ENCODE measurements at places on chromosomes 4 and X.

DNA sequence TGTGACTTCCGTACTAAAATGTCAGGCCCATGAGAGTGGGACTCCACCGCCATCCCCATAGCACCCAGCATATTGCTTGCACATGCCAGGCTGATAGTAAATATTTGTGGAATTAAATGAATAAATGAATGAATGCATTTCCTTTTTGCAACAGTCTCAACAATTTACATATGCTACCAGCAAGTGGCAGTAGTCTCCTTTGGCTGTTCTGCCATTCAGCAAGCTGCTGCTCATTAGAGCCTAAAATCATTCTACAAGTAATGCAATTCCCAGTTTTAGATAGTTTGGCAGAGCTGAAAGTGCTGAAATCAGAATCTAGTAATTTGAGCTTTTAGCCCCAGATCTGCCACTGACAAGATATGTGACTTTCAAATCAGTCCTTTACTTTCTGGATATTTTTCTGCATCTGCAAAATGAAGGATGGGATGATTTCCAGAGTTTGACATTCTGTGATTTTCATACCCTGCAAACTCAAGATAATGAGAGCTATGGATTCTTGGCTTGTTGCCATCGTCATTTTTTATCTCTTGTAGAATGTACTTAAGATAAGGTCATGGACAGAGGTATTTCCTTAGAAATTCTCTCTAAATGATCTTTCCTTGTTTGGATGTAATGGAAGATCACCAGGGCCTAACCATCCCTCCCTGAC, 35.7 kb upstream of the INTS6L start:
- no peak for DNase-seq

- DNase-seq = no peak
These were observed 18.7 kb downstream of the RASGEF1B start for GRCh38 chr4:81453024-81453423.

GRCh38 chrX:116198810-116199209, 28.3 kb downstream of the AGTR2 start:
- no peak for DNase-seq

DNA sequence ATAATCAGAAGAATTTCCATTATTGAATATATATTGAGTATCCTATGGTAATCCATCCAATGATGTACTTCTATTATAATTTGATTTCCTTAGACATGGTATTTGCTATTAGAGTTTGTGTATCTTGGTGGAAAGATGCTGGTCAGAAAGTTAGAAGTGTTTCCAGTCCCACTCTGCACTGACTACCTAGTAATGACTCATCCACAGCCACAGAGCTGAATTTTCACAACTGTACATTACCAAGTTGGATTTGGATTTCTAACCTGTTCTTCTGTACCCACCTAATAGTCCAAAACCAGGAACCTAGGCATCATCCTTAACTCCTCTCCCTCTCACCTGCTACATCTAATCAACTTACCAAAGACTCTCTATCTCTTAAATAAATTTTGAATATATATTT, 145.4 kb downstream of the REELD1 start:
- DNase-seq = no peak

DNA sequence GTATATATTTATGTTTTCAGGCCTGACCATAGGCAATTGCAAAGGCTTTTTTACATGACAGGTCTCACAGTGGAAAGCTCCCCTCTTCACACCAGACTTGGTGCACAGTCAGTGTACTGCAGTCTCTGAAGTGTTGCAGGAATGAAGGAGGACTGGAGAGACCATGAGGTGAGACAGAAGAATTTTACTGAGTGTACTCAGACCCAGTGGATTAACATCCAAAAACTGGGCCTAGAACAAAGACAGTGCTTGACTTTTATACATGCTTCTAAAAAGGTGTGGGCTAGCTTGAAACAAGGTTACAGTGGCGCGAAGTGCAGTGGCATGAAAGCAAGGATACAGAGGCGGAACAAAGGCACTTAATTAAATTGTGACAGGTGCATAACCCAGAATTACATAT, 822.9 kb downstream of the RAPGEF2 start:
- DNase-seq = no peak

DNA sequence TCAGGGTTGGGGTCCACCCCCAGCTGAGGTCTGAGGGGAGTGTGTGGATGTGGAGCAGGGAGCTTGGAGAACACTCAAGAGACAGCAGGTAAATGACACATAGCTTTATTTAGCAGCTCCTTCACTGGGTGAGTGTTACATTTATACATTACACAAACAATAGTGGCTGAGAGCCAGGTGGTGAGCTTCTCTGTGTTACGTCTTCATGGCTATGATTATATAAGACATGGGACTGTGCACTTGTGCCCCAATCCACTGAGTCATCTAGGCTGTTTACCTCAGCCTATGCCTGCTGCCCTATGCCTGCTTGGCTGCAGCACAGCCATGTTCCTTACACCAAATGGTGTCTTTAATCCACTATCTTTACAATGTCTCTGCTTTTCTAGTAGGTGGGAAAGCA, 459.6 kb downstream of the AFF2 start:
- no peak for DNase-seq

DNA sequence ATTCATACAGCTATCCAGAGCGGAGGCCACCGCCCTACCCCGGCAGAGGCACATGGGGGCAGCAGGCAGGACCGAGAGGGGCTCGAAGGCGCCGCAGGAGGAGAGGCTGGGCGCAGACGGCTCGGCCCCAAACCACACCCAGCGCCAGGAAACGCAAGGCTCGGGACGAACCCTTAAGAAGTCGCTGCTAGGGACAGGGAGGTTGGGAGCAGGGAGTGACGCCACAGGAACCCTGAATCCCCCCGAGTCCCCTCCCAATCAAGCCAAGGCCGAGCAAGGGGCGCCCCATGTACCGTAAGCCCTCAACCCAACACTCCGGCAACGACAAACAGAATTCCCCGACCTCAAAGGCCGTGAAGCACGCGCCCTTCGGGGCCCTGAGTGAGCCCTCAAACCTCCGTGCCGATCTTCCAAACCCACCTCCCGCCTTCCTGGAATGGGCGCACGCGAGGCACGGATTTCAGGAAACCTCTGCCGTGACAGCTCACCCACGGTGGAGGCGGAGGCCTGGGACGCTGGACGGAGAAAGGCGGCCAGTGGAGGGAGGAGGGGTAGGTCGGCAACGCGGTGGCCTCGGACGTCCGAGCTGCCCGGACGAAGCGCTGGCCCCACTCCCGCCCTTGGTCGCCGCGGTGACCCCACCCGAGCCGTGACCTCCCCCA, 1.8 kb downstream of the ZFYVE28 start:
- no peak for DNase-seq

- no peak for DNase-seq
These were observed 20.7 kb downstream of the HHIP start for GRCh38 chr4:144666539-144667175.

- no peak for DNase-seq
These were observed 21.3 kb upstream of the GK2 start for GRCh38 chr4:79429113-79429903.

- no peak for DNase-seq
These were observed 12.2 kb upstream of the TMEM164 start for GRCh38 chrX:109990582-109991276.

GRCh38 chr4:118787844-118788380, 48.0 kb downstream of the SEC24D start:
- DNase-seq = no peak

GRCh38 chr4:98284640-98285046, 23.5 kb downstream of the RAP1GDS1 start:
- DNase-seq = no peak

GRCh38 chr4:168488869-168489274, 8.0 kb upstream of the PALLD start:
- no peak for DNase-seq

DNA sequence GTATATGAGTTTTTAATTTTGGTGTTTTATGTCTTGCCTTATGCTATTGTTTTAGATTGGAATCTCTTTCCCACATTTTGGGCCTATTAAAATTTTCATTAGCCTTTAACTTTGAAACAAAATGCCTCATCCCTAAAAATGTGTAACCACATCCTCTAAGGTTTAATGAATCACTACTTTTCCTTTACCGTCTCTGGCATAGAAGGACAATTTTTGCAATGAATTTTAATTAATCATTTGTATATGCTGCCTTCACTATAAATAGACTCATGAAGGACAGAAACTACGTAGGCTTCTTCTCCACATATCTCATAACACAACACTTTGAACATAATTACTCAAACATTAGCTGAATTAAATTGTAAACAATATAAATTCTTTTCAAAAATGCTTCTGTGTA, 421.5 kb downstream of the NLGN4X start:
- no peak for DNase-seq

GRCh38 chrX:41686788-41687187, 2.0 kb upstream of the GPR34 start:
- no peak for DNase-seq

DNA sequence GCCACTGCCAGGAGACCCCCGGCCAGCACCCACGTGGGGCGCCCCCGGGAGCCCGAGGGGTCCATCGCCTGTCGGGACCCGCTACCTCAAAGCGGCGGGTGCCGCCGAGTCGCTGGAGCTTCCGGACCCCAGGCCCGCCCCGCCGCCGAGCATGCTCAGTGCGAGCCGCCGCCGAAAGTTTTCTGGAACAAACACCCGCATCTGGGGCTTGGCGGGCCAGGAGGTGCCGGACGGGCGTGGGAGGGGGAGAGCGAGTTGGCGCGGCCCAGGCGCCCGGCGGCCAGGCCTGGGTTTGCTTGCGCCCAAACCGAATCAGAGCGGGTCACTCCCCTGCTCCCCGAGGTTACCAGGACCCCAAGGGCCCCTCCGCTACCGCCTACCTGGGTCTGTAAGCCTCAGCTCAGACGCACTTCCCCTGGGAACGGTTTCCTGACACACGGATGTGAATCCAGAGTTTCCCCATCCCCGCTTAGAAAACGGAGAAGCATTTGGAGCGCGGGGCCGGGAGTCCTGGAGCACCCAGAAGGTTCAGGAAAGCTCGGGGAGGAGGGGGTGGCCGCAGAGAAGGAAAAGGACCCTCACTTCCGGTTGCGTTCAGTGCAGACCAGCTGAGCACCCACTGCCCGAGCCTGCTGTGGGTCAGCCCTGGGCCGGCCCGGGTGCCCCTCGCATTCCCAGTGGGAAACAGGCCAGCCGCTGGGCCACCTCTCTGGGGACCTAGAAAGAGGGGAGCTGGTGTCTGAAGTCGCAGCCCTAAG, at the start of gene EVC2:
EVC2 (minus strand) TSS at position 111 of the 758 bp plus-strand sequence; CDS start at position 65, 46 bp downstream.
- DNase-seq = no peak

DNA sequence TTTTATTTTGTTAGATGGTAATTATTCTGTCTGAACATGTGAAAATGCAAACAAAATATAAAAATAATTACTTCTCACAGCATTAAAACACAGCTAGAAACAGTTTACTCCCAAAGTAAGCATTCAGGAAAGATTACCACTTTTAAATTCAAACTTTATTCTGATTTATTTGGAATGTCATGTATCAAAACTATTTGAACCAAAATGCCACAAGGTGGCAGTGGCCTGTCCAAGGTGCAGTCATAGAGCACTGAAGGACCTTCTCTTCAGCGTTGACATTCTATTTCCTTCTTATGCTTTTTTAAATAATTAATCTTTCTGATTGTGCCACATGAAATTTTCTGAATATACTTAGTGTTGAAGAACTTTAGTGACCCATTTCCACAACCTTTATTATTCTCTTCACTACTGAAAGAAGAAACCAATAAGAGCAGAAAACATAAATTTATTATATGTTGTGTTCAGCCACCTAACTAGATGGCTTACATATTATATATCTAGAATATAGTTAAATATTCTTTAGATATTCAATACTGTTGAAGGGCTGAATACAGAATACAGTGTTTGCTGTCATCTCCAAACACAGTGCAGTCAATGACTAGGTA, 283.6 kb downstream of the CFAP299 start:
- DNase-seq = no peak

DNA sequence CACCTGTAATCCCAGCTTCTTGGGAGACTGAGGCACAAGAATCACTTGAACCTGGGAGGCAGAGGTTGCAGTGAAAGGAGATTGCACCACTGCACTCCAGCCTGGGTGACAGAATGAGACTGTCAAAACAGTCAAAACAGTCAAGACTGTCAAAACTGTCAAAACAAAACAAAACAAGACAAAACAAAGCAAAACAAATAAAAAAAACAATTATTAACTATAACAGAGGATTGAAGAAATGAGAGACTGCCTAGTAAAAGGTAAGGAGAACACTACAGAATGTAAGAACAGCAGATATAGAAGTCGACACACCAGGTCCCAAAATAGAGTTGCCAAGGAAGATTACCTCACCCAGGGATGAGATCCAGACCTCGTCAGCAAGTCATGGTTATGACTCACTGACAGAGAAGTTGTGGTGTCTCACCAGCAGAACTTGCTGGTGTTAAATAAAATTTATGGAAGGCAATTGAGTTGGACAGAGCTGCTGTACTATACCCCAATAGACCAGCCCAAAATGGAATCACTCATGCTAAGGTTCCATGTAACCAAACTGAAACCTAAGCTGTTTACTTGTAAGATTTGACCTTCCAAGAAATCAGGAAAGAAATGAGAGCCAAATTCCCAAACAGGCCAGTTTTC, 32.1 kb upstream of the GK start:
- DNase-seq = no peak

DNA sequence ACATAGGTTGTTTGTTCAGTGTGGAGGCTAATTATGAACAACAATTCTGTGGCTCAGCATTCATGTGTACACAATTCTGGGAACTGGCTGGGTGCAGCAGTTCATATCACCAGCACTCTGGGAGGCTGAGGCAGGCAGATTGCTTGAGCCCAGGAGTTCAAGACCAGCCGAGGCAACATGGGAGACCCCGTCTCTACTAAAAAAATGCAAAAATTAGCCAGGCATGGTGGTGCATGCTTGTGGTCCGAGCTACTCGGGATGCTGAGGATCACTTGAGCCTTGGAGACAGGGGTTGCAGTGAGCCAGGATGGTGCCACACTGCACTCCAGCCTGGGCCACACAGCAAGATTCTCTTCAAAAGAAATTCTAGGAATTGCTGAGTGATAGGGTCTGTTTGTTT, 4.5 kb upstream of the PPP2R2C start:
- DNase-seq = no peak

DNA sequence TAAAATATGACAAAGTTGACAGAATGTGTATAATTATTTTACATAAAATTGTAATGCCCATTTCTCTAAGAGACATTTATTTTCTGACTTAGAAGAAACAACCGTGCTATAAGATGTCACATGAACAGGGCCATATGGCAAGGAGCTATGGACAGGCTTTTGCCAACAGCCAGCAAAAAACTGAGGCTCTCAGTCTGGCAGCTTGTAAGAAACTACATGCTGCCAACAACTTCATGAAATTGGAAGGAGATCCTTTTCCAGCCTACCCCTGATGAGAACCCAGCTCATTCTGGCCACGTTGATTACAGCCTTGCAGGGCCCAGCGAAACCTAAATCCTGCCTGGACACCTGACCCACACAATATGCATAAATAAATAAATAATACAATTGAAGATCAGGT, 250.3 kb upstream of the ARSJ start:
- no peak for DNase-seq

- DNase-seq = no peak
These were observed 32.3 kb downstream of the MCUB start for GRCh38 chr4:109592367-109592766.

DNA sequence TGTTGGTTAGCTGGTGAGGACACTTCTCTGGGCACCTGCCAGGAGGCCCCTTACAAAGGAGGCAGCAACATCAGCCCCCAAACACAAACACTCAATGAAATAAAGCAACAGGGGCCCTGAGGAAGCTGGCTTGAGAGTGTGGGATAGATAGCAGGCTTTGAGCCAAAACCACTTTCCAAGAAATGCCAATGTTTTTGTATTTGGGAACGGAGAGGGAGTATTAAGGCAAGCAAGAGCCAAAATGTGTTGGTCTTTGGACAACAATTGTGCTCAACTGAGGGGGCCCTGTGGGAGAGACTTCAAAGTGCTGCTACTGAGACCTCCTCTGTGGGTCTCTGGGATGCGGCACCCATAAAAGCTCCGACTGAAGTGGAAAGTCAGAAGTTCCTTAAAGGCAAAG, 41.0 kb downstream of the RAI2 start:
- no peak for DNase-seq
